ENCODE measurements at places on chromosomes 16 and 17.
A peak's percentile ranks its signal among the peaks of the same experiment; 100 is the strongest.

DNA sequence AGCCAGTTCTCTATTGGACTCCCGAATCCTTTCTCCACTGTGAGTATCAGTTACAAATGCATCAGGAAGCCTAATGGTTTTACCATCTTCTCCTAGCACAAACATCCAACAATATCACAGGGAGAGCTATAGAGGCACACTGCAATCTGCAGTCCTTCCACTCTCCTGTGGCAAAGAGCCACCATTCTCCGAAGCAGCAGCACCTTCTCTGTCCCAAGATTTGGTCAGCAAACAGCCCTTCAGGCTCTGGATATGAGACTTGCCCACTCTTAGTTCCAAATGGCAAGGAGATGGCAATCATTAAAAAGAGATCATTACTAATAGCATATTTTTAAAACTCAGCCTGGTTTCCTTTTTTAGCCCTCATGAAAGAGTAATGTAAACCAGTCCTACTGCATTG is 223.4 kb downstream of the HS3ST3A1 start:
- no peak for DNase-seq

DNA sequence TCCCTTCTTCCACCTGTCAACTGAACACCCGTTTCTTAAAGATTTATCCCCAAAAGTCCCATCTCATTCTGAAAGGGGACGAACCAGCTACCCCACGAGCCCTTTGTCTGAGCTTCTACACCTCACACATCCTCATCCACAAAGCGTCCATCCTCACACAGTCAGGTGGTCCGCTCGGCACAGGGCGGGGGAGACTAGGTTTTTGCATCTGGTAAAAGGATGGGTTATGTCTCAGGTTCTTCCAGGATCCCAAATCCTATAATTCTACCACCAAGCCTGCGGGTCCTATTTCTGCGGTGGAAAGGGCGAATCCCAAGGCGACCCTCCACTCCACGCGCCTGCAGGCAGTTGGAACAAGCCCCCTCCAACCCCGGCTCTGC is 458 bp downstream of the GFOD2 start:
- DNase-seq = no peak

DNA sequence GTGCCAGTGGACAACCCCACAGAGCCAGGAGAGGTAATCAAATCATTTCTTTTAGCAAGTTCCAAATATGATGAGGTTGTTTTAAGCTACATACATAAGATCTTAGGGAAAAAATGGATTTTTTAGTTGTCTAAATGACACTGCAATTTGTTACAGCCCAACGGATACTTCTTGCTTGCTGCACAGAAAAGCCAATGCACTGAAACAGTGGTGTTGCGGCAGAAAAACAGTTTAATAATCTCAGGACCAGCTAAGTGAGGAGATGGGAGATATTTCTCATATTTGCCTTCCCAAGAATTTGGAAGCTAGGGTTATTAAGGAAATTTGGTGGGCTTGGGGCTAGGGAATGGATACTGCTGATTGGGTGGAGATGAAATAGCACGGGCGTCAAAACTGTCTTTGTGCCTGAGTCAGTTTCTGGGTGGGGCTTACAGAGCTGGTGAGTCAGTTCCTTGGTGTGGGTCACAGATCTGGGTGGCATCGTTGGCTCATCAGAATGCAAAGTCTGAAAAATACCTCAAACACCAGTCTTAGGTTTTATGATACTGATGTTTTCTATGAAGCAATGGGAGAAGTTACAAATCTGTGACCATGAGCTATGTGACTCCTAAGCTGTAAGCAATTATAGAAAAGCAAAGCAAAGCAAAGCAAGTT is 255.4 kb downstream of the IRX3 start:
- DNase-seq = no peak

GRCh38 chr17:58233543-58233942 is 4.8 kb upstream of the LPO start:
- no peak for DNase-seq

GRCh38 chr17:63106050-63106449 is 140.0 kb downstream of the TANC2 start:
- no peak for DNase-seq

- peak; percentile 58 for DNase-seq
Measured at GRCh38 chr17:1390432-1391367, 9.3 kb downstream of the YWHAE start.

- DNase-seq = peak; percentile 47
Measured at GRCh38 chr17:6648181-6648580, 3.2 kb downstream of the MED31 start.

- DNase-seq = no peak
Measured at GRCh38 chr16:87956098-87956364, 4.8 kb downstream of the BANP start.

- no peak for DNase-seq
Measured at GRCh38 chr17:67066717-67067116, 22.4 kb downstream of the CACNG1 start.

GRCh38 chr17:55722016-55722736 is 488 bp downstream of the TMEM100 start:
- DNase-seq = peak; percentile 30

GRCh38 chr16:10737068-10737625 is 6.5 kb upstream of the NUBP1 start:
- DNase-seq = peak; percentile 83

- DNase-seq = no peak
Measured at GRCh38 chr16:66851166-66851964, 7.2 kb downstream of the CA7 start.

GRCh38 chr16:21652453-21652852 is at the start of gene IGSF6:
Gene IGSF6 (minus strand): TSS chr16:21652608. CDS start chr16:21652598, 10 bp downstream.
- DNase-seq = no peak

DNA sequence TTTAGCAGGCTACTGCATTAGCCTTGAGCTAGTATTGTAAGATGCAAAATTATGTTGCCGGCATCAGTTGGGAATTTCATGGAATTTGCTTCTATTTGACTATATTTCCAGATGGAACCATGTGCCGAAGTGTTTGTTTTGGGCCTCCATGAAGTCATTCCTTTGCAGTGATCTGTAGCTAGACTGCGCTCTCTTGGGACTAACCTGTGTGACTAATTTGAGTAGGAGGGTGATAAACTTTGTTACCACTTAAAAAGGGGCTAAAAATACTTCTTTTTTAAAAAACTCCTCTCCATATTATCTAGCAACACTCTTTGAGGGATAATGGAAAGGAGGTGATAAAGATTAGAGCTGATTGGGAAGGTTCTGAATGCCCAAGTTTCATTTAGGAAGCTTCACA is 166.8 kb upstream of the TBX2 start:
- DNase-seq = no peak

- peak; percentile 89 for DNase-seq
Measured at GRCh38 chr17:78925662-78926555, 722 bp upstream of the TIMP2 start.

GRCh38 chr17:5809056-5809455 is 224.7 kb upstream of the NLRP1 start:
- DNase-seq = no peak

GRCh38 chr17:34366529-34367107 is 3.6 kb upstream of the CCL1 start:
- DNase-seq = no peak

- DNase-seq = no peak
Measured at GRCh38 chr16:14490235-14490634, 139.8 kb downstream of the PARN start.

GRCh38 chr16:88970050-88970449 is 7.0 kb downstream of the CBFA2T3 start:
- no peak for DNase-seq

DNA sequence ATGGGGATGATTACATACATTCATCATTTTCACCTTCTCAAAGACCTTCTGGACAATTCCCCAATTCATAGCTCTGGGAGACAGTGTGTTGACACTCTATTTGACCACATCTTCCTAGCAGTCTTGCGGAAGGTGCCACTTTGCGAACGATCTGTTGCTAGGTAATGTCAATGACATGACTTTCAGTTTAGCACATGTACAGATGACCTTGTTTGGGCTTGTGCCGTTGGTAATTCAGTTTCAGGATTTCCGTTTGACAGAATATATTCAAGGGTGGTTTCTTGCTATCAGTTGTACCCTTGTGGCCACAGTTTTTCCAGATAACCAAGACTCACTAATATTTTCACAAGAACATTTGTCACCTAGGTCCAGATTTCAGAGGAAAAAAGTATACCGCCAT is 478.2 kb downstream of the WWOX start:
- DNase-seq = no peak

DNA sequence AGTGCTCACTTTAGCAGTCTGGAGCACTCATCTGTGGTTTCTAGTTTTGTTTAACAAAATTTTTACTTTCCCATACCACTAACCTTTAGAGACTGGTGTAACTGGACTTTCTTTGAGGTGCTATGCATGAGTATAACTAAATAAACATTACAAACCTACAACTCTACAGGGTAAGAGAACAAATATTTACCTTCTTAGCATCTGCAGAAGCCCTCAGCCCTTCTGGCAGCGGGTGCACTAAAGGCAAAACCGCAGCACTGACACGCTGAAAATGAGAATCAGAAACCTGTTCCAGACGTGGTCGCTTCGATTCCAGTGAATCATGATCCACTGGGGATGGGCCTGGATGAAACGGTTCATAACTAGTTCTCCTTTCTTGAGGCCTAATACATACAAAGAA is 43.7 kb downstream of the NCOR1 start:
- peak; percentile 73 for DNase-seq

DNA sequence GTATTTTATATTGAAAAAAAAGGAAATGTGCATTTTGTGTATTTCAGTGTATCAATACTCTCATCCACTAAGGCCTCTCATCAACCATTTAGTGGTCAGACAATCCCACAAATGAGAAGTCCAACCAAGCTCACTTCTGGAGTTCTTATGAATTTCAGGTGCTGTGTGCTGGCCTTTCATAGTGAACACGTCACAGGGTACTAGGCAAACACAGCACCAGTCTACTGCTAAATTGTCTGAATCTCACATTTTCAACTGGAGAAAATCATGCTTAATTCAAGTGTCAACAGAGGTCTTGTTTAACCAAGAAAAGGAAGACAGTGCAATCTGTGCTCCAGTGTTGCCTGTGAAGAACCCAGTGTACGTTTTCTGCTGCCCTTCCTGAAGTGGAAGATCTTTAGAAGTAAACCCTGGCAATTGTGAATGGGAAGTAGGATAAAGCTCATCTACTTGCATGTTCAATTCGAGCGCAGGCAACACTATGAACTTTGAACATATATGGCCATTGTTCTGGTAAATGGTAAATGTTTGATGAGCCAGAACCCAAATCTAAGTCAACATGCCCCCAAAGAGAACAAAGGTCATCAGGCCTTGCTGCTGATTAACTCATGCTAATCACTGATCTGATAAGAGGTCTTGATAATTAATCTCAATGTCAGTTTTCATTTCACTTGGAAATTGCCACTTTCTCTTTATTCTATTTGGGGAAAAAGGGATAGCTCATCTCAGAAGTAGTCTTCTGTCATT is 439.2 kb upstream of the SOX9 start:
- no peak for DNase-seq

GRCh38 chr16:48158296-48158695 is 2.5 kb upstream of the ABCC12 start:
- peak; percentile 62 for DNase-seq

DNA sequence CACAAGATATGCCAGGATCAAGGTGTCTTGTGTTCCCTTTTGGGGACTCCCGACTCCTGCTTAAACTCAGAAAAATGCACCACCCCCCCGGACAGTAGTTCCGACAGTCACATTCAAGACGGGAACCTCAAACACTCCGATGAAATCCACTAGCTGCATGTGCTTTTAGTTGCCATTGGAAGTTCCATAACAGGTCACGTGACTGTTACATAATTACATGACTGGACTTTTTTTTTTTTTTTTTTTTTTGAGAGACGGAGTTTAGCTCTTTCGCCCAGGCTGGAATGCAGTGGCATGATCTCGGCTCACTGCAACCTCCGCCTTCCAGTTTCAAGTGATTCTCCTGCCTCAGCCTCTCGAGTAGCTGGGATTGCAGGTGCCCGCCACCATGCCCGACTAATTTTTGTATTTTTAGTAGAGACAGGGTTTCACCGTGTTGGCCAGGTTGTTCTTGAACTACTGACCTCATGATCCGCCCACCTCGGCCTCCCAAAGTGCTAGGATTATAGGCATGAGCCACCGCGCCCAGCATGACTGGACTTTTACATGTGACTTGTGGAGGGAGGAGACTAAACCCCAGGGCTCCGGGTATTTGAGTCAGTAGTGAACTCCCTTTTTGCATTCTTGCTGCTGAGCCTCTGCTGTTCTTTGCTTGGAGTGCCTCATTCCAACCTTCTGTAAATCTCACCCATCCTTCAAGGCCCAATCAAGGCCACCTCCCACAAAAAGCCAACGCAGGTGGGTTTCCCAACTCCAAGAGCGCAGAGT is 1.6 kb downstream of the SIRT7 start:
- DNase-seq = peak; percentile 72

GRCh38 chr17:63911657-63912100 is 621 bp upstream of the CSHL1 start:
- peak; percentile 20 for DNase-seq

- no peak for DNase-seq
Measured at GRCh38 chr16:22333457-22333994, 36.3 kb downstream of the POLR3E start.

GRCh38 chr17:77503916-77504651 is 363.3 kb downstream of the SEC14L1 start:
- DNase-seq = no peak

DNA sequence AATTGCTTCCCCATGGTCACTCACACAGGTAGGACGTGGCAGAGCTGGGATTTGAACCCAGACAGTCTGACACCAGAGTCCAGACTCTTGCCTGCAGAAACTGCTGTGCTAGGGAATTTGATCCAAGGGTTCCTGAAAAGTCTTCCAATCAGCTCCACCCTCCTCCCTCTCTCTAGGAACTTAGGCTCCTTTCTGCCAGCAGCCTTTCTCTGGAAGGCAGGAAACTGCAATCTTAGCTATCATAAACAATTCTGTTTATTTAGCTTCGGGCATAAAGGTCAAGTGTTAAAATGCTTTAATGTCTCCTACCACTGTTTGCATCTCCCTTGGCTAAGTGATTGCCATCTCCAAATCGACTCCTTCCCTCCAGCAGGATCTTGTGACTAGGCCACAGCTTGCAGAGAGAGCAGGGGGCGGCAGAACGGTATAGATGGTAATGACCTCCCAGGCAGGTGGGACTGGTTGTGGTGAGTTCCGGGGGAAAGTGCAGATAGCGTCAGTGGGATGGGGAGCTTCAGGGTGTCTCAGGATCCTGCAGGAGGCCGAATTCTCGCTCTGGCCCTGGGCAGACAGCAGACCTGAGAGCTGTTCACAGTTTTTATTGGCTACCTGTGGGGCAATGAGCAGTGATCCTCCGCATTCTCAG is 882.4 kb upstream of the EEF2KMT start:
- no peak for DNase-seq

DNA sequence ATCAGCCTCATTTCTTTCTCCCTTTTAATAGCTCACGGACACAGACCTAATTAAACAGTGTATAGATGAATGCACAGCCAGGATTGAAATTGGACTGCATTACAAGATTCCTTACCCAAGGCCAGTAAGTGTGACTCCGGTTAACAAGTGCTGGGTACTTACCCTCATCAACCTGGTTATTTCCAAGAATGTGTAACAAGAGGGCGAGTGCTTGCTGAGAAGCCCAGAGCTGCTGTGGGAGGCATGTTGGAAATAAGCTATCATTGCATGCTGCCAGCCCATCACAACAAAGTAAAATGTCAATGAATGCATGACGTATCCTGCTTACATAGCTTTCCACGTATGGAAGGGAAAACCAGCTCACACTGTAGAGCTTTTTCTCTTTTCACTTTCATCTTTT is 19.5 kb downstream of the LYRM1 start:
- DNase-seq = no peak

- peak; percentile 94 for DNase-seq
Measured at GRCh38 chr17:59851439-59852375, 41.0 kb downstream of the TUBD1 start.

Measured in choroid plexus epithelial cell (primary cell).